Stimulated activated CD4-positive, alpha-beta T cell treated with anti-CD3 and anti-CD28 coated beads, Interleukin-1b, Interleukin-23, amount 100 ng/mL, for 48 hours (primary cell): ENCODE measurements at places on chromosomes 4 and X.

DNA sequence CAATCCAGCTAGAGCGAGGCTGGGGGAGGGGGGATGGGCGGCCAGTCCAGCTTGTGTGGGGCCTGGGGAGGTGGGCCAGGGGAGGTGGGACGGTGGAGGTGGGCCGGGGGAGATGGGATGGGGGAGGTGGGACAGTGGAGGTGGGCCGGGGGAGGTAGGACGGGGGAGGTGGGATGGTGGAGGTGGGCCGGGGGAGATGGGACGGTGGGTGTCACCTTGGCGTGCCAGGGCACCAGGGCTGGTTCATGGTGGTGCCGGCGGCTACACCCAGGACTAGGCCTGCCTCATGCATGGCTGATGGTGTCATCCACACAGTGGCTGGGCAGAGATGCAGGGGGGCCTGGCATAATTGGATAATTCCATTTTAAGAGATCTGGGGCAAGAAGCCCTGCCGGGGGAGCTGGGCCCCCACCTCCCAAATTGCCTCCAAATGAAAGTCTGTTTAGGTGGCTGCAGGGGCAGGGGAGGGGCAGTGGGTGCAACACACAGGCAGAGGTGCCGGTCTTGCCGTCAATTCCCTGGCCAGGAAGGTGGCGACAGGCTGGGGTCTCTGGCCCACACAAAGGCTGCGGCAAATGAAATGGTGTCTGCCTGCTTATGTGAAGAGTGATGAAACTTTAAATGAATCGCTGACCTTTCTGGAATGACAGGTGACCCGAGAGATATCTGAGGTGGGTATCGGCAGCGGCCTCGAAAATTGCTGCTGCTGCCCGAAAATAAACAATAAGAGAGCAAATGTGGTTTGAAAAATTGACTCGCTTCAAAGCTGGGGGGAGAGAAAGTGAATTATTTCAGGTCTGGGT lies 82.1 kb downstream of the FAM53A start:
- DNase-seq = no peak

GRCh38 chr4:60655356-60655755 lies 544.8 kb upstream of the ADGRL3 start:
- no peak for DNase-seq

DNA sequence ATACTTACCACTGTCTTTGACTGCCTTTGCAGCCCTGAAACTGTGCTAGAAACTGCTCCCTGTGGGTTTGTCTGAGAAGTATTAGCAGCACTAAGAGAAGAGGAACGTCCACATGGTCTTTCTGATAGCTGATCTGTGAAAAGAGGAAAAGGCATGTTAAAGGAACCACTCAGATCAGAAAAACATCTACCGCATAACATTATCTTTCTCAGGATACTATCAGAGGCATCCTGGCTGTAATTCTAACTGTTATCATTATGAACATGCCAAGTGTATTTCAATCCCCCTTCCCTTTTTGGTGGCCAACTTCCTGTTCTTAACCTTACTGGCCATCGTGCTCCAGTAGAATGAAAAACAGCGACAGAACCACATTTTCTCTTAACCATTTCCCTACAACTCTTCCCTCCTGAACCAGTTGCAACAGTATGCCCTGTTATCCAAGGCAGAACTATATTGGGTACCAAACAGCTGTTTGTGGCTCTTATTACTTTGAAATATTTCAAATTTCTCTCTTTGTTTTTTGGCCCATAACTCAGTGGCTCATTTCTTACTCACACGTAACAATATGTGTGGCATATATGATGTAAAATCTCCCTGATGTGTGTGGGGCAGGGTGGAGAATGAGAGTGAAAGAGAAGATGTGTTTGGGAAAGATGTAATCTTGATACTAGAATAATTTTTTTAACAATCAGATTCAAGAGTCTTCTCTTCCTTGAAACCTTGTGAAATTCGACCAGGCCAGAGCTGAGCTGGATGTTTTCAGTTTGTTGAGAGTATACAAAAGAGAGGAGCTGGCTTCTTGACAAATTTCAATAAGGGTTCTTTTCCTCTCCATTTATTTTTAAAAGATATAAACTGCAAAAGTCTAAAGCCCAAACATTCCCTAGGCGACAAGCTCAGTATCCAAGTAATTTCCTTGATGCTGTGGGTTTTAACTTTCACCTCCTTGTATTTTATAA lies 35.2 kb downstream of the ARHGEF6 start:
- DNase-seq = no peak

GRCh38 chr4:148881860-148882643 lies 439.8 kb upstream of the NR3C2 start:
- DNase-seq = no peak

GRCh38 chr4:184599492-184600135 lies 49.6 kb downstream of the CASP3 start:
- no peak for DNase-seq

- DNase-seq = no peak
Observed at GRCh38 chrX:101399825-101400224, 7.9 kb downstream of the GLA start.

- no peak for DNase-seq
Observed at GRCh38 chr4:17241835-17242234, 270.1 kb downstream of the QDPR start.

GRCh38 chr4:153234885-153235284 lies 30.6 kb downstream of the TRIM2 start:
- no peak for DNase-seq

GRCh38 chrX:69179380-69179911 lies 14.2 kb upstream of the PJA1 start:
- DNase-seq = no peak

DNA sequence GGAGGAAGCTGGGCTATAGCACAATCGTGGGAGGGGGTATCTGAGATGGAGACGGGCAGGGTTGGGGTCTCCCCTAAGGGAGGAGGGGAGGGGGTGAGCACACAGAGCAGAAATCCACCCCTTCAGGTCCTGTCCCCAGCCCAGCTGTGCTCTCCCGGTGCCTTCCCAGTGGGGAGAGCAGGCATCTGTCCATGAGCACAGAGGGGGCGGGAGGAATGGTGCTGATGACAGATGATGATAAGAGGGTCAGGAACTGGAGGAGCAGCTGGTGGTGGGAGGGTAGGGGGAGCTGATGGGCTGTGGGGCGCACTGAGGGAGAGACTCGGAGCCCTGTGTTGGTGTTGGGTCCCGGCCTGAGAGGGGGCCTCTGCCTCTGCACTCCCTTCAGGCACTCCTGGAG lies 8.6 kb downstream of the ATP2B3 start:
- no peak for DNase-seq

DNA sequence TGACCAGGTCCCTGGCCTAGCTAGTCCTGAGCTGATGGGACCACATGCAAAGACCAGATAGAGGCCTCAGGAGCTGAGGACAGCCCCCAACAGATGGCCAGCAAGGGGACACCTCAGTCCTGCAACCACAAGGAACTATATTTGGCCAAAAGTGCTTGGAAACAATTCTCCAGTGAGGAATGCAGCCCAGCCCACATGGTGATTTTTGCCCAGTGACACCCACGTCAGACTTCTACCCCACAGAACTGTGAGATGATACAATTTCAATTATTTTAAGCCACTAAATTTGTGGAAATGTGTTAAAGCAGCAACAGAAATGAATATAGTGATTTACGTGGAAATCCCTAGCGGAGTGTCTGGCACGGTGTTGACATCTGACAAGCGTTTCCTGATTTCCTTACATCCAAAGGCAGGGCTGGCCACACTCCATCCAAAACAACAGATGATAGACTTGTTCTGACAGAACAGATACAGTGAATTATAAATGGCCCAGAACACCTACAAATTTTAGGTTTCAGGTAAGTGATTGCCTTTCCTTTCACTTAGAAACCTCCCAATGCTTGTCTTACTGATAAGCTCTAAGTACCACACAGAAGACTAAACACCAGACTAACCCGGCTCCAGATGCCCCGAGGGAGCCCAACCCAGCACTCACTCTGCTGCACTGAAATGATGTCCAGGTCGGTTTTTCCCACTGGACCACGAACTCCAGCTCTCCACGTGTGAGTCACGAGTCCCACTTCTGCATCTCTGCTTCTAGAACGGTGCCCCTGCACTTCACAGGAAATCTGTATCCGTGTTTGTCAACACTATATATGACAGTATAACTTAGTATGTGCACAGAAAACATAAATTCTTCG lies 5.8 kb downstream of the AFAP1 start:
- DNase-seq = no peak

GRCh38 chrX:109270580-109271484 lies 211.1 kb downstream of the GUCY2F start:
- peak; percentile 63 for DNase-seq

DNA sequence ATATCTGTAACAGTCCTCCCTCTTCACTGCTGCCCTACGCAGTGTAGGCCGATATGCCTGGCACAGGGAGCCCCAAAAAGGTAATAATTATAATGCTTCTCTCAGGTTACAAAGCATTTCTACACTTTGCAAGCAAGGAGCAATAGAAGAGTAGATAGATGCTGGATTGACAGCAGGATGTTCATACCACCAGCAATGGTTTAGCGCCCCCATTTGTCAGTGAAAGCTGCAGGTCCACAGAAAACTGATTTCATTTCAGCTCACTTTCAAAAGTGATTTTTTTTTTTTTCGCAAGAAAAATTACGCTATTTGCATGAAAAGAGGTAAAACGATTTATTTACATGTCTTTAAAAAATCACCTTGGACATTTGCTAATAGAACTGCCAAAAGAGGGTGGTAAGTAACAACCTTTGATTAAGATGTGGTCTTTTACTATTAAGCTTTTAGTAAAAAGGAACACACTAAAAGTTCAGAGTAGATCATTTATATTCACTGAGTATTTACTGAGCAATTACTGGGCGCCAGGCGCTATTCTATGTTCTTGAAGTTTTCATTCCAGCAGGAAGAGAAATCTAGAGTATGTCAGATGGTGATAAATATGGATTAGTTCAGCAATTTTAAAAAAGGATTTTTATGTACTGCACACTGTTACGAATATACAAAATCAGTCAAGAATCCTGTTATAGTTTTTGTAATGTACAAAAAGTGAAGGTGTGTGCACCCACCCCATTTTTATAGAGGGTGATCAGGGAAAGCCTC lies 34.4 kb downstream of the HPF1 start:
- DNase-seq = no peak

DNA sequence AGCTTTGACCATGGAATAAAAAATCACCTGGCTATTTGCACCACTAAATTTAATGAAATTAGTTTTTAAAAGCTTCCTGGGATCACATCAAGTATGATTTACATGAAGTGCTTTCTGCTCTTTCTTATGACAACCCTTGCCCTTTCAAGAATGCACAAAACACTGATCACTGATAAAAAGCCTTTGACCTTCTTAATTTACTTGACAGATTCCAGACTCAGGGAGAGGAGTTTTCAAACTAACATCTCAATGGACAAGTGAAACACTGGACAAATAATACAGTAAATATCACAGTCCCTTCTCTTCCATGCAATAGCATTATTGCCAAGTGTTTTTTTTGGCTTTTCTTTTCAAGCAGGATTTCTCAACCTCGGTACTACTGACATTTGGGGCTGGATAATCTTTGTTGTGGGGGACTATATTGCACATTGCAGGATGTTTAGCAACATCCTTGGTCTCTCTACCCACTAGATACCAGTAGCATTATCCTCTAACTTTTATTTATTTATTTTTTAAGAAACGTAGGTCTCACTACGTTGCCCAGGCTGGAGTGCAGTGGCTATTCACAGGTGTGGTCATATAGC lies 86.3 kb downstream of the ZNF827 start:
- no peak for DNase-seq

- DNase-seq = no peak
Observed at GRCh38 chr4:43224559-43224958, 332.0 kb downstream of the GRXCR1 start.

DNA sequence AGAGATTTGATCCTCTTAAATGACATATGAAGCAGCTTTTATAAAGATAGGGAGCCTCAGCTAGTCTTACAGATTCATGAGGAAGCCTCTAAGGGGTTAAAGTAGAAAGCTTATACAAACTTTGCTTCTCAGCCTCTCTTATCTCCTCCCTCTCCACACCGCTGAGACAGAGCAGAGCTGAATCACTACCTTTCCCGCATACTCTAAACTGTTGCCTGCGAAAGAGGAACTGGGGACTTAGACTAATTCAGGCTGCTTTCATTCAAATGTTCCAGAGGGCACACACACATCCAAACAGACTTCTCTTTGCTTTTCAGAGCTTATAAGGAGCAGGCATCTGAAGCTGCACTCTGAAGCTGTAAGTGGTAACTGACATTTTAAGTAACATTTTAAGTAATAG lies at the start of gene SERTM2:
Gene SERTM2, plus strand, starts transcription at position 169 of the 400 bp plus-strand sequence. CDS start 7,213 bp downstream, outside the sequence.
- no peak for DNase-seq

- DNase-seq = peak; percentile 3
Observed at GRCh38 chr4:54440394-54441136, 211.5 kb downstream of the PDGFRA start.

DNA sequence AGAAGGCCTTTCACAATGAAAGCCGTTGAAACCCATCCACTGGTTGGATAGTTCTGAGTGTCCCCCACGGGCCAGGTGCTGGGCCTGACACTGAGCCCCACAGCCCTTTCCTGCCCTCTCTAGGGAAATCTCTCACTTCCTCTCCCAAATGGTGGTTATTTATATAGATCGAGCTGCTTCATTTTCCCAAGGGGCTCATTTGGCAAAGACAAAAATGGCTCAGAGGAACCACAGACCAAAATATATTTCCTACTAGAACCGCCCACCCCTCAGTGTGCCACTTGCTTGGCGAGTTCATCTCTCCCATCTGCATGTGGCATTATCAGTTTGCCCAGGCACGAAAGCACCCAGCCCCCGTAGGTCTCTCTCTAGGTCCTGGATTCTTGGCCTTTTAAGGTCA lies 53.3 kb upstream of the STIM2 start:
- DNase-seq = no peak

DNA sequence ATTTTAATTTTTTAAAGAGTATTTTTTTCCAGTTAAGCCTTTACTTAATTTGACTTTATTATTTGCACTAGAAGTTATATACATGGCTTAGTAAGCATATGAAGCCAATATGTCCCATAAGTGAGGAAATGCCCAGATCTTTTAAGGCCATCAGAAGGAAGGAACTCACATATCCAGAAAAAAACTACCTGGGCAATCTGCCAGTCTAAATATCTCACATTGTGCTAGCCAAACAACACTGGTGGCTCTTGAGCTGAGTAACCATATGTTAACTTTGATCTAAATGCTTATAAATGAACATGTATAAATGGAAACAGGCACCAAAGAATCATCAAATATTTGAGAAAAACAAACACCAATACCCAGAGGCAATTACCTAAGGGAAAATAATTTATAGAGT lies 138.6 kb upstream of the APOOL start:
- DNase-seq = no peak

- no peak for DNase-seq
Observed at GRCh38 chr4:105619188-105619931, 66.9 kb downstream of the ARHGEF38 start.

- no peak for DNase-seq
Observed at GRCh38 chr4:18669390-18669789, 647.8 kb upstream of the LCORL start.

GRCh38 chr4:40736910-40737309 lies 12.8 kb upstream of the NSUN7 start:
- no peak for DNase-seq

DNA sequence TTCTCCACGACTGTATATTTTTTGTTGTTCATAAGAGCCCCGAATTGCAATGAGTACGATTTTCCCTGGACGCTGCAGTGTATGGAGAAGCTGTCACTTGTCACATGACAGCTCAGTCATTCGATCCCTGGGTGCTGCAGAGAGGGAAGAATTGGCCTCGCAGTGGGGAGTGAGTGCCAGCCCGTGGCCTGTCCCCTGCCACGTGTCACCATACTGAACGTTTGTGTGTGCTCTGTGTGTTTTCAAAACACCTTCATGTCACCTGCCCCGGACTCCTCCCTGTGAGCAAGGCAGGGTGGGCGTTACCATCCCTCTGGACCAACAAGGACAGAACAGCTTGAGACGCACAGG lies 77.9 kb downstream of the TBL1X start:
- DNase-seq = no peak
